ENCODE measurements at places on chromosomes 16 and 17.

DNA sequence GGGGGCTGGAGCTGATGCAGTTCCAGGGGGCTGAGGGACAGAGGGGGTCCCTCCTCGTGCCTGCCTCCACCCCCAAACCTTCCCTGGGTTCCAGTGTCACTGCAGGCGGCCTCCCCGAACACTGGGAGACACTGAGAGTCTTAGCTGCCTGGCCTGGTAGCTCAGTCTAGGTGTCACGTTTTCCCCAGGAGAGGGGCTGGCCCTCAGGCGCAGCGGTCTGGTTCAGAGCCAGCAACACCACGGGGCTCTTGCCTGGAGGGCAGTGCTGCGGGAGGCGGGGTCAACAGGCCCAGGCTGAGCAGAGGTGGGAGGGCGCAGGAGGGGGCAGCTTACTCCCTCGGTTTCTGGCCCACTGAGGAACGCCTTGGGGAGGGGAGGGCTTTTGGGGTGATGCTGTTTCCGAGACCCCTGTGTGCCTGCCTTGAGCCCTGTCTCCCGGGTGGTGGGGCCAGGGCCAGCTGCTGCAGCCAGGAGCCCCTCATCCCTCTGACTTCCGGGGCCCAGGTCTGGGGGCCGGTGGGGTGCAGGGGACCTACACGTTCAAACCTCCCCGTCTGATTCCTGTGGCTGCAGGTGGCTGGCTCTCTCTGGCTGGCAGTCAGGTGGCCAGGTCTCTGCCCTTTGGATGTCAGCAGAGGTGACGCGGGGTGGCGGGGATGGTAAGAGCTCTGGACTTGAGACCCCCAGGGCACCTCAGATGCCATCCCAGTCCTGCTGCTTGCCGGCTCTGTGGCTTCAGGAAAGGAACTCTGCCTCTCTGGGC lies 89.3 kb upstream of the GSE1 start:
- no peak for DNase-seq

- no peak for DNase-seq
Measured at GRCh38 chr16:68387301-68387700, 61.0 kb downstream of the SMPD3 start.

- DNase-seq, result no peak
Measured at GRCh38 chr16:29824589-29825144, 4.4 kb downstream of the MVP start.

GRCh38 chr16:82641336-82641984 lies 14.7 kb downstream of the CDH13 start:
- no peak for DNase-seq

DNA sequence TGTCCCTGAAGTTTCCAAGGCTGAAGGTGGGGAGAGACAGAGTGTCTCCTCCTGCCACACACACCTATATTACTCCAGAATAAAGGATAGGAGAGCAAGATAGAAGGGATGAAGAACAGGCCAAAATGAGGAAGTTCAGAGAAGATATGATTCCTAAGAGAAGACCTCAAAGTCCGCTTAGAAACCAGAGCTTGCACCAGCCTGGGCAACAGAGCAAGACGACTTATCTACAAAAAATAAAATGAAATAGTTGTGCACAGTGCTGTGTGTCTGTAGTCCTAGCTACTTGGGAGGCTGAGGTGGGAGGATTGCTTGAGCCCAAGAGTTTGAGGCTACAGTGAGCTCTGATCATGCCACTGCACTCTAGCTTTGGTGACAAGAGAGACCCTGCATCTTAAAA lies 128.2 kb downstream of the HS3ST3B1 start:
- no peak for DNase-seq

DNA sequence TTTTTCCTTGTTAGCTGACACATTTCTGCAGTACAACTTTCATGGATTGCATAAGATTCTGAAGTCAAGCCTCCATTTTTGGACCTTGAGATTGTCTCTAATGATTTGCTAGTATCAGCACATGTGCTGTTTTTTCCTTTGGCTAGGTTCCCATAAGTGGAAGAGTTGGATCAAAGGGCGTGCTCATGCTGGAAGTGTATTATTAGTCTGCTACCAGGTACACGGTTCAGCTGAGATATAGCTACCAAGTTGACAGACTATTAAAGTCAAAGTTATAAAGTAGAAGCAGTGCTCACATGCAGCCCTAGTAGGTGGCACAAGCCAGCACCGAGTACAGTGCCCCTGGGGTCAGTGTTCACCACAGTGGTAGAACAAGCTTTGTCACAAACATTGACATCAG lies 3.2 kb downstream of the FAHD1 start:
- DNase-seq, result no peak

DNA sequence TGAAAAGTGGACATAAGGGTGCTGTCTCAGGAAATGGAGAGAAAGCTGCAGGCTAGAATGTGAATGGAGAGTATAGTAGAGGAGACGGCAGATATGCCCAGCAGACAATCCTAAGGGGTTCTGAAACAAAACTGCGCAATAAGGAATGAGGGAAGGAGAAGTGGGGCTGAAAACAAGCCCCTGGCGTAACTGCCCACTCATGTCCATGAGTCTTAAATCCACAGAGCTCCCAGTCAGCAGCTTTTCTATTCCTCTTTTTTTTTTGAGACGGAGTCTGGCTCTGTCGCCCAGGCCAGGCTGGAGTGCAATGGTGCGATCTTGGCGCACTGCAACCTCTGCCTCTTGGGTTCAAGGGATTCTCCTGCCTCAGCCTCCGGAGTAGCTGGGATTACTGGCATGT lies 5.9 kb downstream of the STRADA start:
- no peak for DNase-seq

GRCh38 chr16:24980077-24980793 lies 34.9 kb downstream of the ARHGAP17 start:
- no peak for DNase-seq

- no peak for DNase-seq
Measured at GRCh38 chr16:48556913-48557351, 53.0 kb downstream of the N4BP1 start.

GRCh38 chr16:57899771-57900661 lies 70.9 kb downstream of the CNGB1 start:
- peak; percentile 65 for DNase-seq

DNA sequence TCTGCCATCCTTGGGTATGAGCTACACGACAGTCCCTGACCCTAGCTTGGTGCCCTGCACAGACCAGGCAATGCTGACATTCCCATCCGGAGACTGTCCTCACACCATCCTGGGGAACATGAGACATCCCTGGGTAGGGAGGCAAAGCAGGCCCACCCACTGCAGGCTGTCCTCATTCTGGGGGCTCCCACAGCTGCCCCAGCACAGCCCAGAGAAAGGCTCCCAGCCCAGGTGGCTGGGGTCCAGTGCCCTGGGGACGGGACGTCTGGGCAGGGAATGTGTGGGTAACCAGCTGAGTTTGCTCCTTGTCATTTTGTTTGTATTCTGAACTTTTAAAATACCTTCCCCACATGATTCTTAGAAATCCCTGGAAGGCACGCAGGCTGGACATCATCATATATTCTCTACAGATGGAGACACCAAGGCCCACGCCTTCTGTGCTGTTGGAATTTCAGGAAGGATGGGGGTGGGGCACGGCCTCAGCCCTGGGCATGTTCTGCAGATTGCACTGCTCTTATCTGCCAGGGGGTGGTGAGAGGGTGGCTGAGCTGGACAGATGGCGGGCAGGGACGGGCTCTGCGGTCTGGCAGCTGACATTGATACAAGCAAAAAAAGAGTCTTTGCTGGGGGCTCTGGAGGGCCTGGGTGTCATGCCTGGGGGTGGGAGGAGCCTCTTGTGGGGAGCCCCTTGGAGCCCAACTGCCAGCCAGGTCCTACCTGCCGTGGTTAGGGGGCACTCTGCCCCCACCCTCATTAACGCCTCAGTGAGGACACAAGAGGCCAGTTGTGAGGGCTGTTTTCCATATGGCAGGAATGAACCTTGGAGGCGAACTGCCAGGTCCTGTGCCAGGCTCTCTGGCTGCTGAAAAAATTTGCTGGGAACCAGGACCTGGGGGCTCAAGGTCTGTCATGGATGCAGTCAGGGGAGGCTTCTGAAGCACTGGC lies 28.4 kb downstream of the LRRC75A start:
- no peak for DNase-seq

DNA sequence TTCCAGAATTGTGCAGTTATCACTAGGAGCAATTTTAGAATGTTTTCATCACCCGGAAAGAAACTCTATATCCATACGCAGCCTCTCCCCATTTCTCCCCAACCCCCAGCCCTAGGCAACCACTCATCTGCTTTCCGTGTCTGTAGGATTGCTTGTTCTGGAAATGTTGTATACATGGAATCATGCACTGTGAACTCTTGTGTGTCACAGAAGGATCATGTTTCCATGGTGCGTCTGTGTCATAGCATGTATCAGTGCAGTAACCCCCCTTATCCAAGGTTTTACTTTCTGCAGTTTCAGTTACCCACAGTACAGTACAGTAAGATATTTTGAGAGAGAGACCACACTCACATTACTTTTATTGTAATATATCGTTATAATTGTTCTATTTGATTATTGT lies 299.4 kb downstream of the CPPED1 start:
- no peak for DNase-seq

- DNase-seq, result peak; percentile 41
Measured at GRCh38 chr16:24988593-24989338, 26.4 kb downstream of the ARHGAP17 start.

GRCh38 chr16:27724482-27725235 lies 174.7 kb downstream of the KATNIP start:
- DNase-seq, result peak; percentile 34

DNA sequence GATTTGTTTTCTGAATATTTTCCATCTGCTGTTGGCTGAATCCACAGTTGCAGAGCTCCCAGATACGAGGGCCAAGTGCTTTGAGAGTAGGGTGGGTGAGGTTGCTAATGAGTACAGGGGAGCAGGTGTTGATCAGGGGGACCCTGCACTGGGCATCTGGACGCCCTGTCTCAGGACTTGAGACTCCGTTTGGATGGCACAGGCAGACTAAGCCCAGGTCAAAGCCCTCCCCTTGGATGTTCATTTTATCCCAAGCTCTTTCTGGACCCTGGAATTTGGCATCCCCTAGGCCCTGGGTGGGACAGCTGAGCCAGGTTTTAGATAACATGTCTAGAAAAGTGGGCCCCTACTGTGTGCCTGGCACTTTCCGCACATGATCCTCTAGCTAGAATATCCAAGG lies 12.1 kb downstream of the USP6 start:
- no peak for DNase-seq

DNA sequence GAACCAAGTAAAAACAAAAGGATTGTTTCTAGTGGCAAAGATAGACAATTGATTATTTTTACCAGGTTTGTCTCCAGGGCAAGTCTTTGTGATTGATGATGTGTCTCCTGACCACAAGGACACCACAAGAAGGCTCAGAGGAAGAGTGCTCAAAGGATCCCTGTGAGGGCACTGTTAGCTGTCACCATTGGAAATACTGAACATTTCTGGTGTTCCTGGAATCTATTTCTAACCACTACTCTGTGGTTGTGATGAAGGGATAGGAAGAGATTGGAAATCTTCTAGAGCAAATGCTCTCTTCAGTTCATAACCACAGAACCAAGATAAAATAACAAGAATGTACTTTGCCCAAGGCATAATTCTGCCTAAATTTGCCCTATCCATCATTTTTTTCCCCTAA lies 15.3 kb downstream of the RNF43 start:
- no peak for DNase-seq

GRCh38 chr16:78647019-78647418 lies 547.6 kb downstream of the WWOX start:
- DNase-seq, result no peak

DNA sequence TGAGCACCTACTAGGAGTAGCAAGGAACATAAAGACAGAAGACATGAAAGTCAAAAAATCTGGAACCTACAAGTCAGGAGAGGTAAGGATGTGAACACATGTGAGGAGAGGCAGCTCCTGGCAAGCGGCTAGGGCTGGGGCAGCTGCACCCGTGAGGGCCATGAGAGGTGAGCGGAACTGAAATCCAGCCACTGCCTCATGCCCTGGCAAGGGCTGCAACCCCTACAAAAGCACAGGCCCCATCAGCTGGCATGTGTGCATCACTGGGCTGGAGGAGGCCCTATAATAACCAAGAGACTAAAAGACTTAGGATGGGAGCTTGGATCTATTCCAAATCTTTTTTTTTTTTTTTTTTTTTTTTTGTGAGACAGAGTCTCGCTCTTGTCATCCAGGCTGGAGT lies 40.3 kb upstream of the ERN1 start:
- DNase-seq, result no peak

Measured in hippocampal formation (tissue), 2 donors.